Bronchial smooth muscle cell (primary cell): ENCODE measurements at places on chromosomes 6 and 20. TPM values are rescaled to one million over a fixed set of nuclear protein-coding genes. Genes with fewer than 3 reads are reported as not detected.

PROCR gene
- 125 and 171 TPM in 2 replicates for total RNA-seq

CRISP2 gene
- not detected in 2 replicates for total RNA-seq

HLA-DRB5 gene
- total RNA-seq, result not detected in 2 replicates

LY6G5C gene
- total RNA-seq, result 0.09 and 0.63 TPM in 2 replicates

SRXN1 gene
- 48.5 and 85.9 TPM in 2 replicates for total RNA-seq

OLIG3 gene
- not detected in 2 replicates for total RNA-seq

PPIL6 gene
- total RNA-seq, result 1.4 and 3.5 TPM in 2 replicates

CRYBG1 gene
- 4.0 and 8.0 TPM in 2 replicates for total RNA-seq

SLC52A3 gene
- total RNA-seq, result not detected in 2 replicates

PRICKLE4 gene
- total RNA-seq, result 0.16 TPM in 1 of 2 replicates, not detected in the other

BMP2 gene
- 0.86 and 2.2 TPM in 2 replicates for total RNA-seq

CLPSL2 gene
- not detected in 2 replicates for total RNA-seq

GJA10 gene
- not detected in 2 replicates for total RNA-seq

HMGCLL1 gene
- 0.47 TPM in 1 of 2 replicates, not detected in the other for total RNA-seq

KCNQ2 gene
- total RNA-seq, result not detected in 2 replicates

SLC32A1 gene
- total RNA-seq, result not detected in 2 replicates

PACRG gene
- 0.16 and 0.17 TPM in 2 replicates for total RNA-seq

PREX1 gene
- total RNA-seq, result 20.6 and 30.7 TPM in 2 replicates

CCN6 gene
- not detected in 2 replicates for total RNA-seq

GPR6 gene
- total RNA-seq, result not detected in 2 replicates

RUNX2 gene
- 0.52 and 1.3 TPM in 2 replicates for total RNA-seq

PHF10 gene
- total RNA-seq, result 8.7 and 10.2 TPM in 2 replicates

PYGB gene
- 119 and 149 TPM in 2 replicates for total RNA-seq

RNF39 gene
- total RNA-seq, result under 0.01 and 0.09 TPM in 2 replicates

KCNK16 gene
- not detected in 2 replicates for total RNA-seq

C20orf144 gene
- under 0.01 and 0.16 TPM in 2 replicates for total RNA-seq

KCNS1 gene
- 0.09 and 0.79 TPM in 2 replicates for total RNA-seq

CLDN20 gene
- not detected in 2 replicates for total RNA-seq

HTR1B gene
- total RNA-seq, result not detected in 2 replicates

CSE1L gene
- total RNA-seq, result 30.1 and 41.0 TPM in 2 replicates

SAMD3 gene
- total RNA-seq, result 4.4 and 4.9 TPM in 2 replicates

ELOVL2 gene
- not detected in 2 replicates for total RNA-seq

CRIP3 gene
- 0.77 TPM in 1 of 2 replicates, not detected in the other for total RNA-seq

DEF6 gene
- total RNA-seq, result 1.5 and 4.4 TPM in 2 replicates
